ENCODE measurements at places on chromosomes 3 and 15.

- no peak for DNase-seq
Observed at GRCh38 chr15:74468341-74469032, 7.5 kb upstream of the UBL7 start.

DNA sequence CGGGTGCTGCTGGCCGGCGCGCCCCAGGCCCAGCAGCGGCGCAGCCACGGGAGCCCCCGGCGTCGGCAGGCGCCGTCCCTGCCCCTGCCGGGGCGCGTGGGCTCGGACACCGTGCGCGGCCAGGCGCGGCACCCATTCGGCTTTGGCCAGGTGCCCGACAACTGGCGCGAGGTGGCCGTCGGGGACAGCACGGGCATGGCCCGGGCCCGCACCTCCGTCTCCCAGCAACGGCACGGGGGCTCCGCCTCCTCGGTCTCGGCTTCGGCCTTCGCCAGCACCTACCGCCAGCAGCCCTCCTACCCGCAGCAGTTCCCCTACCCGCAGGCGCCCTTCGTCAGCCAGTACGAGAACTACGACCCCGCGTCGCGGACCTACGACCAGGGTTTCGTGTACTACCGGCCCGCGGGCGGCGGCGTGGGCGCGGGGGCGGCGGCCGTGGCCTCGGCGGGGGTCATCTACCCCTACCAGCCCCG, 777 bp downstream of the LOXL1 start:
- peak; percentile 75 for DNase-seq

DNA sequence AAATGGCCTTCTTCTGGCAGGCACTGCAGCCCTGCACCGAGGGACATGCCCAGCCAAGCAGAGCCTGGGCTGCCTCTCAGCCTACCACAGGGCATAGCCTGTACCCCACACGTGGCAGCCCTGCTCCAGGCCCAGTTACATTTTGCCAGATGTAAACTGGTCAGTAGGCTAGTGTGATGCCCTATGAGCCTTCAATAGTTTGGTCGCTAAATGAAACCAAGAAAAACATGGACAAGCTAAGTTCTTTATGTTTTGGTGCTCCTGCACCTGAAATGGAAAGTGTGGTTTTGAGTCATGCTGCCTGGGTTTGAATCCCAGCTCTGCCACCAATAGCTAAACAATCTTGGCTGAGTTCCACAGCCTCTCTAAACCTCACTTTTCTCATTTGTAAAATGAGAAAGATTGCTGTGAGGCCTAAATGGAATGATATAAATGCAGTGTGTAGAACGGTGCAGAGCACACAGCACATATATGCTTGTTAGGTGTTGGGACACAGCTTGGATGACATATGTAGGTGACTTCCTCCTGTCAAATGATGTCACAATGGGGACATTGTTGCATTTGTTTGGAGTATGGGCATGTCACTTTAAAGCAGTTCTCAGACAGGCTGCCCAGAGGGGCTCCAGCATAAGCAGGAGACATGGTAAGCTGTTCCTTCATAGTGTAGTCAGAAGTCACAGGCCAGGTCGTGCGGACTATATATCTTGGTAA, 57.4 kb downstream of the ZBTB38 start:
- DNase-seq, result no peak

- no peak for DNase-seq
Observed at GRCh38 chr15:74723754-74724334, 1.5 kb downstream of the CYP1A1 start.

DNA sequence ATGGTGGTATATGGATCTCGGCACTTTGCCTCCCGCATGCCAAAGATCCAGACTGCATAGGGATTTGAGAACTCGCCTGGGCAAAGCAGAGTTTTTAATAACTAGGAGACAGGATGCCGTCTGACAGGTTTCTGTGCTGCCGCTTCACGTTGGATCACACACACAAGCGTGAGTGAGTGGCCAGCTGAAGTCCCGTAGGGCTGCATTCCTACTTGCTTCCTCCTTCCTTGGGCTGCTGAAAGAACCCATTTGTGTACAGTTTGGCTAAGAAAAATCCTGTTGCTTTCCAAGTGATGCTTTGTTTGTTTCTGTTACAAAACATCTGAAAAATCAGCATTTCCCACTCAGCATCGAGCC, 604.3 kb upstream of the CFAP20DC start:
- peak; percentile 80 for DNase-seq

DNA sequence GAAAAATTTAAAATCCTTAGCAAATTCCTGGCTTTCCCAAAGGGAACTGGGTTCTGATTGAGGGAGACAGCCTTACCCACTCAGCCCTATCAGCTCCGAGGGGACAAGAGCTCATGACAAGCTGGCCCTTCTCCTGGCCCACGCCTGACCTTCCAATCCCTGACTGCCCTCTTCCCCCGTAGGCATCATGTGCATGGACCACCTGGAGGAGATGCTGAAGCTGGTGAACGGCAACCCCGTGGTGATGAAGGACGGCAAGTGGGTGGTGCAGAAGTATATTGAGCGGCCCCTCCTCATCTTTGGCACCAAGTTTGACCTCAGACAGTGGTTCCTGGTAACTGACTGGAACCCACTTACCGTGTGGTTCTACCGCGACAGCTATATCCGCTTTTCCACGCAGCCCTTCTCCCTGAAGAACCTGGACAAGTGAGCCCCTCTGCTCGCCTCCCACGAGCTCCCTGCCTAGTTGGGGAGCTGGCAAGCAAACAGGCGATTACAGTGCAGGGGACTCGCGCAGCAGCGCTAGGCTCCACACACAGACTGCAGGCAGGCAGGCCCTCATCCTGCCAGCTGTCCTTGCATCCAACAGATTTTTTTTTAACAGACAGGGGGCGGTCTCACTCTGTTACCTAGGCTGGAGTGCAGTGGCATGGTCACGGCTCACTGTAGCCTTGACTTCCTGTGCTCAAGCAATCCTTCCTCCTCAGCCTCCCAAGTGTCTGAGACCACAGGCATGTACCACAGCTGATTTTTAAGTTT, 16.8 kb downstream of the RPUSD3 start:
- peak; percentile 37 for DNase-seq

- DNase-seq, result no peak
Observed at GRCh38 chr3:44455318-44455717, 22.2 kb downstream of the ZNF445 start.

Data from lower lobe of right lung (tissue), 2 donors.